ENCODE measurements at places on chromosomes 7 and 10. TPM values are rescaled to one million over a fixed set of nuclear protein-coding genes. Genes with fewer than 3 reads are reported as not detected.

DNA sequence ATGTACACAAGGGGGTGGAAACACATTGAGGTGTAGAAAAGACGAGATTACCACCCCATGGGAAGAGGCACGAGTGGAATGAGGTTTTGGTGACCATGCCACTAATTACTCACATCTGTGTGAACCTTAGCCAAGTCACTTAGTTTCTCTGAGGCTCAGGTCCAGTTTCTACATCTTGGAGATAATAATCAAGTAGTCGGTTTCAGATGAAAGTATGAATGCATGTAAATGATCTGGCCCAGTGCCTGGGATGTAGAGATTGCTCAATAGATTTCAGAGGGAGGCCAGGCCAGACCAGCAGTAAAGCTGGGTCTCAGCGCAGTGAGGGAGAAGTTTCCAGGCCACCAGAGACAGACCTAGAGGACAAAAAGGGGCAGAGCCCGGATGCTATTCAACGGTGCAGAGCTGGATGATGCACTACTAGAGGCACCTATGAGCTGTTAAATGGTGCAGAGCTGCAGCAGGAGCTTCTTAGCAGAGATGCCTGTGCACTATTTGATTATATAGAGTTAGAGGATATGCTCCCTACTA is 725.1 kb downstream of the GRID1 start:
- DNase-seq = no peak

The FEZF1 gene
- not detected for total RNA-seq

DNA sequence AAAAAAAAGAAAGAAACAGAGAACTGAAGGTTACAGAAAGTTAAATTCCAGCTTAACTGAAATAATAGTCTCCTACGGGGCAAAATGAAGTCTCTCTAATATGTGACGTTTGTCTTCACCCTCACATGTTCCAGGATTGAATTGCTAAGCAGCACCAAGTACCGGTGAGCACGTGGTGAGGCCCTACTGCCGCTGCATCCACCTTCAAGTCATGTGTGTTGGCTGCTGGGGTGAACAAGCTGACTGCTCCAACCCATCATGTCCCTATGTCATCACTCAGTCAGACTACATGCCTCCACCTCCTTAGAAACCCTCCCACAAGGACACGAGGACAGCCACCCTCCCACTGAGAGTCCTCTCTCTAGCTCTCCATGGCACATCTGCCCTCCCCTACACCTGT is 35.4 kb upstream of the NPFFR1 start:
- DNase-seq = no peak

The MMD2 gene
- not detected for total RNA-seq

GRCh38 chr7:18978108-18978495 is 139.3 kb downstream of the TWIST1 start:
- no peak for DNase-seq

- no peak for DNase-seq
Observed at GRCh38 chr7:94223375-94224084, 171.2 kb upstream of the COL1A2 start.

DNA sequence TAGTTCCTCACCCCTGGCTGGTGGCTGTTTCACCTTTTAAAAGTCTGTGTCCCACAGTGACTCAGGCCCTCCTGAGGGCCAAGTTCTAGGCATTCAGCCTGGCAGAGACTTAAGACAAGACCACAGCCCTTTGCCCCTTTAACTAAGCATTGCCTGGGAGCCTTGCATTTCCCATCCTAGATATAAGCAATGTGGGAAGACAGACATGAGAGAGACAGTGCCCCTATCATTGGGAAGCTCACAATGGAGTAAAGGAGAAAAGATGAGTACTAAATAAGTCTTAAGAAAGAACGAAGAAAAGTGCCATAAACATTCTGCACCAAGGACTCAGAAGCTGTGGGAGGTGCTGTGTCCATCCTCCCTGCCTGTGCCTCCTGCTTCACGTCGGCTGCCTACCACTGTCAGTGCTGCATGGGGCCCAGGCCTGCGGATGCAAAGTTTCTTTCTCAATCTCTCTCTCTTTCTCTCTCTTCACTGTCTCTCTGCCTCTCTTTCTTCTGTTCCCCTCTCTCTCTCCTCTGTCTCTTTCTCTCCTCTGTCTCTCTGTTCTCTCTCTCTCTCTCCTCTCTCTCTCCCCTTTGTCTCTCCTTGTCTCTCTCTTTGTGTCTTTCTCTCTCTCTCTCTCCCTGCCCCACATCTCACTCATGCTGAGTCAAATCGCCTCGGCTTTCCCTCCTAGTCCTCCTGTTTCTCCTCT is 21.5 kb downstream of the GPRIN2 start:
- DNase-seq = no peak

The COL17A1 gene
- not detected for total RNA-seq

The NPC1L1 gene
- total RNA-seq = 0.10 TPM

DNA sequence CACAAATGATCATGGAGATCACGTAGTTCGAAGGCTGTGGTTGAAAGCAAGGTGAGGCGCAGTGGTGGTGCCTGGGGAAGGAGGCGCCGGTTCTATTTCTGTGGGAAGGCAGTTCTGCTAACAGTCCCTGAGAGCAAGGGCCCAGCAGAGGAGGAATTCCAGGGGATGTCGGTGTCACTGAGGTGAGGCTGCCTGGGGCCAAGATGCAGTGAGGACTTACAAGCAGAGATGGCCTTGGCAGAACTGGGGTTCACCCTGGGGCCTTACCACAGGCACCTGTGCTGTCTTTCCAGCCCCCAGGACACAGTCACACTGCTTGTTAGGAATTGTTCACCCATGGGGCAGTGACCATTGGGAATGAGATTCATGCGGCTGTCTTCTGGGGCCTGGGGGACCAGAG is 26.7 kb downstream of the GBX1 start:
- no peak for DNase-seq

The SRRM3 gene
- total RNA-seq = not detected

The SMKR1 gene
- not detected for total RNA-seq

DNA sequence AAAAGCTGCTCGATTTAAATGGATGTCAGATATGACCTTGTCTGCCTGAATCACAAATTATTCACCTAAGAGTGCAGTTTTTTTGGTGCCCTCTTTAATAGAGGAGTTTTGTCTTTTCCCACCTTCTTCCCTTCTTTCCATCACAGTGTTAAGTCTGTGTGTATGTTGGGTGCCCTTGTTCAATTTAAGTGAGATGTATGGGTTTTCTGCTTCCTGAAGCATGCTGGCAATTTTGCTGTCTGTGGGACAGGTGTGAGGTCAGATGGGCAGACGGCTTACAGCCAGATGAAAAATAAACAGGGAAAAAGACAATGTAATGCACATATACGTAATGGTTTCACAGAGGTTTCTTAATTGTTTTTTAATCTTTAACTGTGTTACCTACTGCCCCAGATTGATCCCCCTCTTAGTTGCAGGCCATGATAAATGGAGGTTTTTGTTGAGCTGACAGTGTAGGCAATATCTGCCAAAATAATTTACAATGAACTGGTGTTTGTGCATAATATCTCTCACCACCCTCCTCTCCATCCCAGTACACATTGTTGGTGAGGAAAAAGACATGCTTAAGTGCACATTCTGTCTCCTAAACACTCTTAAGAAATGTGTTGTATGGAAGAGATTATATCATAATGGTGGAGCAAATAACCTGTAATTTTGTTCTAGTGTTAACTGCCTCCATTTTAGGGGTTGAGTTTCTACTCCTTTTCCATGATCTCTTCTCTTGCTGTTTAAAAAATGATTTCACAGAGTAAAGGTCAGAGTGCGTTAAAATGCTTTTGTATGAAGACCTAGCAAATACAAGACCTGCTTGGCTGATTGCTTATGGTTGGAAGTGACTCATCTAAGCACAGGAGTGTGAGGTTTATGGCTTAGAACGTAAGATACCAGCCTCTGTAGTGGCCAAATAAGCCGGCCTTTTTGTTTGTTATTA is 123.9 kb downstream of the LRRC4 start:
- DNase-seq = no peak

The ABCF2 gene
- 16.3 TPM for total RNA-seq

The PTPRZ1 gene
- total RNA-seq = not detected

The NEBL gene
- 1.9 TPM for total RNA-seq

- DNase-seq = no peak
Observed at GRCh38 chr10:45509491-45509890, 135.5 kb downstream of the ALOX5 start.

The CELF2 gene
- 230 TPM for total RNA-seq

- DNase-seq = no peak
Observed at GRCh38 chr10:17865351-17865750, 56.2 kb downstream of the MRC1 start.

- DNase-seq = no peak
Observed at GRCh38 chr10:90614631-90615030, 243.2 kb downstream of the HTR7 start.

DNA sequence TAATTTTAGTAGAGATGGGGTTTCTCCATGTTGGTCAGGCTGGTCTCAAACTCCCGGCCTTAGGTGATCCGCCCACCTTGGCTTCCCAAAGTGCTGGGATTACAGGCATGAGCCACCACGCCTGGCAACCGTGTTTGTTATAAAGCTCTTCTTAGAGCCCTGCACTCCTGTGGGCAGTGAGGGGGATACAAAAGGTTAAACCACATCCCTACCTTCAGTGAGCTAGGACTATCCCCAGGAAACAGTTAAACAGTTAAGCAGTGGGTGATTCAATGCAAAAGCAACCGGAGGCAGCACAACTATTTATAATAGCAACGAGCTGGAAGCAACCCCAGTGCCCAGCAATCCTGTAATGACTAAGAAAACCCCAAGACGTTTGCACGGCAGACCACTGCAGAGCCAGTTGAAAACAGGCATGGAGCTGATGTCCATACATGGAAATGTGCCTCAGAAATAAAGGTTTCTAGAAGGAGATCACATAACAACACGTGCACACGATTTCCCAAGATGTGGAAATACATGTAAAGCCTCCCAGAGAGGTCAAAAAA is 107.2 kb upstream of the LYZL2 start:
- peak; percentile 64 for DNase-seq

DNA sequence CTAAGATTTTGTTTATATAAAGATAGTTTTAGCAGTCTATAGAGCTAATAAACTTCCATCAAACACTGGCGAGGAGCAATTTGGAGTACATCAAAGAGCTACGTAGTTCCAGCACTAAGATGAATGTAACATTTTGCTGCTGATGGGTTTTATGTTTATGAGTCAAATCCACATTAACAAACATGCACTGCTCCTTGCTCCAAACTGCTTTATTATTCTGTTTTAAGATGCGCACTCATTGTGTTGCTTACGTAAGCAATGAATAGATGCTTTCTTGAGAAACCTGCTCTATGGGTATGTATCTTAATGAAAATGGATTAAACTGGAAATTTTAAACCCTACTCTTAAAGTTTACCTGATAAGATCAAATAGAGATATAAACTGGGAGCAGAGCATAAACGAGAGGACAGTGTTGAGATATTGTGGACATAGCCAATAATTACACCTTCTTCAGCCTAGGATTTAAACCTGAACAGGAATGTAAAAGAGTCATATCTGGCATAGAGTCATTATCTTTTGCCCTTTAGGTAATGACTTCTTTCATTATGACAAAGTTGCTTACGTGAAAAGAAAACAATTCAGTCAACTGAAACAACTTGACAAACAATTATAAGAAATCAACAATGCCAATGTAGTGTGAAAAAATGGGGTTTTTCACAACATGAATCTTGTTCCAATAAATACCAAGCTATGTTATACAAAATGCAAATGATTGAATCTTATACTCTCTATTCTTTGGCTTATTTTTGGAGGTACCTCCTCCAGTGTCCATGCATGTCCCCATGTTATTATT is 153.5 kb upstream of the MTPN start:
- DNase-seq = no peak

GRCh38 chr7:126606331-126606730 is 646.4 kb downstream of the GRM8 start:
- no peak for DNase-seq

DNA sequence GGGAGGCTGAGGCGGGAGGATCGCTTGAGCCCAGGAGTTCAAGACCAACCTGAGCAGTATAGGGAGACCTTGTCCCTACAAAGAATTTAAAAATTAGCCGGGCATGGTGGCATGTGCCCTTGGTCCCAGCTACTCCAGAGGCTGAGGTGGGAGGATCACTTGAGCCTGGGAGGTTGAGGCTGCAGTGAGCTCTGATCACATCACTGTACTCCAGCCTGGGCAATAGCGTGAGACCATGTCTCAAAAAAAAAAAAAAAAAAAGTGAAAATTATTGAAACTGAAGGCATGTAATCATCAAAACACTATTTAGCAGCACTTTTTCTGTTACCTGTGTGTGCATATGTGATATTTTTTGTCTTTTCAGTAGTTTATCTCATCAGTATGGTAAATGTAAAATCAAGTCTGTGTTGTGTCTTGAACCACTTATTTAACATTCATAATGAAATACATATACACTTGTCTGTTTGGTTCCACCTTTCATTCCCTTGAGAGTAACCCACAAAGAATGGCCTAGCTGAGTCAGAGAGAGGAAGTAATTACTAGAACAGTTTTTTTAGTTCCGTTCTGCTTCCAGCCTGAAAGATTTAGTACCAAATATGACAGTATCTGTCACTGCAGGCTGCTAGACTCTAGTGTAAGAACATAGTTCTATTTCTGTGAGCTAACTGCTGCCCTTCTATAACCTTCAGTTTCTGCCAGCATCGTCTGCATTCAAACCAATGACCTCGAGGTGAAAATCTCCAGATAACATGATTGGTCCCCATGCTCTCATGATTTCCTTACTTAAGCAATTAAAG is 68.6 kb downstream of the MMRN2 start:
- no peak for DNase-seq

GRCh38 chr10:84401854-84402611 is 73.6 kb downstream of the CCSER2 start:
- DNase-seq = no peak

The TMEM236 gene
- 0.10 TPM for total RNA-seq

DNA sequence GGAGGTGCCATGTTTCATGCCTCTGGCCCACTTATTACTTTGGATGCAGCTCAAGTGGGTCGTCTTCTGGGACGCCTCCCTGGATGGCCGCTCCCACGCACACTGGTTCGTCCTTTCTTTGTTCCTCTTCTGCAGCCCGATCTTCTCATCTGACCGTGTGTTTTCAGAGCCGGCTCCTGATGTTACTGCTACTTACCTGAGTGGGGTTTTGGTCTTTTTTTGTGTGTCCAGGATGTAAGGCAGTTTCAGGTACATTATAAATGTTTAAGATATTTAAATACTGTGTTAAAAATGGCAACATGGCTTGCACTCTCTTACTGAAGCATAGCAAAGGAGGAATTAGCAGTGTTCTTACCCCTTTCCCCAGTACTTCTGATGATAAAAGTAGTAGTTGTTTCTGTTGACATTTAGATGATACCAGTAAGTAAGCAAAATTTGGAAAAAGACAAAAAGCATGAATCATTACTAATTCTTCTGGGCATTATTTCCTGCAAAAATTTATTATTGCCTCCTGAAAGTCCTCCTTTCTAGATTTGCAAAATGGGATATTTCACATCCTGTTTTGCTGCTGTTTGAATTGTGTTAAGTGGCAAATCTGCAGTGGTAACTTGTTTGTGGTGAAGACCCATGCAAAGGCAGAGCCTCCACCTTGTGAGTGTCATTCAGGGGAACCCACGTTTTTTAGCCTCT is 59.4 kb downstream of the SHH start:
- DNase-seq = no peak
